Activated T-cell treated with anti-CD3 and anti-CD28 coated beads for 1 hour (primary cell): ENCODE measurements at places on chromosomes 4 and X.

DNA sequence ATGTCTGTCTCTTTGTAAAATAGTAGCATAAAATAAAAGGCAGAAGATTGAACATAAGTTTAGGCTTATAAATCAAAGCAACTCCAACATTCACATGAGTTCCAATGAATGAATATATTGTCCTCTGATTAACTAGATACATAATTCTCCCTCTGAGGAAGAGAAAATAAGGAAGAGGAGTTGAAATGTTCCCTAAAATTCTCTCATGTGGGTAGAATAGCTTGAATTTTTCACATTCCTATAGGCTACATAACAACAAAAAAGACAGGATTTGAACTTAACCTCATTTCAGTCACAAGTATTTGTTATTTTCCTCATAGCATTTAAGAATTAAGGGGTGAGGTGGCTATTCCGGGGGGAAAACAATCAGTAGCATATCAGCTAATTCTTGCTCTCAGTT lies 462.4 kb upstream of the NDST4 start:
- no peak for DNase-seq

GRCh38 chrX:21778236-21778635 lies 20.3 kb upstream of the SMPX start:
- DNase-seq = no peak

GRCh38 chrX:72620550-72621145 lies 48.0 kb upstream of the HDAC8 start:
- DNase-seq = no peak

DNA sequence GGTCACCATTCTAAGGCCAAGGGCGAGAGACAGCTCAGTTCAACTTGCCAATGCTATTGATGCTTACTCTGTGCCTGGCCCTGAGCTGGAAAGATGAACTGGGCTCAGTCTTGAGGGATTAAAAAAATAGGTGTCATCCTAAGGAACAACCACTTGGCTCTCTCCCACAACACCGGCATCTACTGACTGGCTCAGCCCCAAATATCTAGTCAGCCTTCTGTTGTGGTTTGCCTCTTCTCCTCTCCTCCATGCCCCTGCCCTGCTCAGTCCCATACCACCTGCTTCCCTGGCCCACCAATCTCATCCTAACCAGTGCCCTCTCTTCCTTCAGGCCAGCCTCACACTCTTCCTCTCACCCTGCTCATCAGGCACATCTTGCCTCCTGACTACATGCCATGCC lies 29.6 kb downstream of the KDM5C start:
- DNase-seq = no peak

GRCh38 chr4:86749121-86749520 lies 100.1 kb downstream of the SLC10A6 start:
- DNase-seq = no peak

DNA sequence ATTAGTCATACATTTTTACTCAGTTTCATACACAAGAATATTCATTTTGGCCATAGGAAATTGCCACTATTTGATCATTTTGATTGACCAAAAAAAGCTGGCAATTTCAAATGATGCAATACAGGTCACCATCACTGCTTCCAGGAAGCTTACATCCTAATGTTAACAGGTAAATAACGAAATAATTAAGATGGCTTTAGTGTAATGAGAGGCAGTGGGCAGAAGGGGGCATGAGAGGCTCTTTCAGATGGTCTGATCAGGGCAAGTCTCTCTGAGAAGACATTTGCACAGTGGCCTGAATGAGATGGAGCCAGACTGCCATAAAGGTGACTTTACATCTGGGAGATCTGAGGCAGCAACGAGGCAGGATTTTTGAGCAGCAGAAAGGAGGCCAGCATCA lies 170.7 kb downstream of the SLIT2 start:
- peak; percentile 1 for DNase-seq

DNA sequence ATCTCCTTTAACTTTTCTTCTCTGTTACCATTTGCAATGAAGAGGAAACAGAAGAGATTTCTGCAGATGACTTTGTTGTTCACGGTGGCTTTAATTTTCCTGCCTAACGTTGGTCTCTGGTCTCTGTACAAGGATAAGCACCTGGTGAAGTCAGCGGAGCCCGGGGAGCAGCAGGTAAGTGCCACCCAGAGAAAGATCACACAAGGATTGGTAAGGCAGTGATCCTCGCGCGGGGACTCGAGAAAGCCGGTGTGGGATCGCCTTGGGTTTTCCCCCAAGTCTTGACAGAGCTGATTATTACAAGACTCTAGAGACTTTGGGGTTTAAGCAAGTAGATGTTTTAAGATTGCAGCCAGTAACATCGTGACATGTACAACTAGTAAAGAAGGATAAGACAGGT lies 1.3 kb downstream of the GALNTL6 start:
- no peak for DNase-seq

DNA sequence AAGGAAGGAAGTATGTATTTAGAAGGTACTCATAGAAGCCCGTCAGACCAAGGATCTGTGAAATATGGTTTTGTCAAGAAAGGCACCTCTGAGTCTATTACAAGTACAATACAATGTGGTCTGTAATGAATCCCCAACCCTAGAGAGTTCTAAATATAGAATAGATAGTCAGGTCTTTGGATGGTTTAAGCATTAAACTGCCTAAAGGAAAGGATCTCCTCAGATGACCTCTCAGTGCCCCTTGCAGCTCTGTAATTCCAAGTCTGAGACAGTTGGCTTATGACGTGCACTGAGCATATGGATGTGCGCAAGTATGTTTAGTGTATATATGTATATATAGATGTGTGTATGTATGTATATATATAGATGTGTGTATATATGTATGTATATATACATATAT lies 62.0 kb downstream of the CCSER1 start:
- DNase-seq = no peak
